AG04450 (cell line): ENCODE measurements at places on chromosomes 11 and 22. TPM values are rescaled to one million over a fixed set of nuclear protein-coding genes. Genes with fewer than 3 reads are reported as not detected.

The PTPN5 gene
- not detected in 2 replicates for polyA plus RNA-seq

DNA sequence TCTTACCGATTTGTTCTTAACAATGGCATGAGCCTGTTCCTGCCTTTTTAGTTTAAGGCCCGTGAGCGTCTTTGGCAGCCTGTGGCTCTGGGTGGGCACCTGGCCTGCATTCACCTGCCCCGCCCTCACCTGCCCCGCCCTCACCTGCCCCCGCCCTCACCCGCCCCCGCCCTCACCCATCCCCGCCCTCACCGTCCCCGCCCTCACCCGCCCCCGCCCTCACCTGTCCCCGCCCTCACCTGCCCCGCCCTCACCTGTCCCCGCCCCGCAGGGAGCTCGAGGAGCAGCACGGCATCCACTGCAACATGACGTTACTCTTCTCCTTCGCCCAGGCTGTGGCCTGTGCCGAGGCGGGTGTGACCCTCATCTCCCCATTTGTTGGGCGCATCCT is 14.2 kb downstream of the GATD1 start:
- no peak for DNase-seq

The GAB4 gene
- not detected in 2 replicates for polyA plus RNA-seq

GRCh38 chr11:46947399-46948077 is 11.0 kb downstream of the CSTPP1 start:
- DNase-seq: no peak

DNA sequence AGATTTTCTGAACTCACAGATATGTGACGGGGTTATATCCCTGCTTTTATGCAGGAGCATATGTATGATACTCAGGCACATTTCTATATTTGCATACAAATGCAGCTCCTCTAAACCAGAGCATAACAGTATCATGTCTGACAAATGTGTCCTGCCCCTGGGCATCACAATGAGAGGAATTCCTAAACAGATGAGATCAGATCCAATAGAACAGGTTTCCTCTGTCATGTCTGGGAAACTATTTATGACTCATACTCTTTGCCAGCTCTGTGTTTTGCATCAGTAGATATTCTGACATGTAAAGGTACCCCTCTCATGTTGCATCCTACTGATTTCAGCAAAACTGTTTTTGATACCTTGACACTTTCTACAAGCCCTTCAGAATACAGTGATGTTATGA is 29.4 kb downstream of the SYT9 start:
- DNase-seq: no peak

- no peak for DNase-seq
Observed at GRCh38 chr22:43109921-43110443, 568 bp upstream of the BIK start.
